ENCODE measurements at places on chromosomes 2 and 18. TPM values are rescaled to one million over a fixed set of nuclear protein-coding genes. Genes with fewer than 3 reads are reported as not detected.

DNA sequence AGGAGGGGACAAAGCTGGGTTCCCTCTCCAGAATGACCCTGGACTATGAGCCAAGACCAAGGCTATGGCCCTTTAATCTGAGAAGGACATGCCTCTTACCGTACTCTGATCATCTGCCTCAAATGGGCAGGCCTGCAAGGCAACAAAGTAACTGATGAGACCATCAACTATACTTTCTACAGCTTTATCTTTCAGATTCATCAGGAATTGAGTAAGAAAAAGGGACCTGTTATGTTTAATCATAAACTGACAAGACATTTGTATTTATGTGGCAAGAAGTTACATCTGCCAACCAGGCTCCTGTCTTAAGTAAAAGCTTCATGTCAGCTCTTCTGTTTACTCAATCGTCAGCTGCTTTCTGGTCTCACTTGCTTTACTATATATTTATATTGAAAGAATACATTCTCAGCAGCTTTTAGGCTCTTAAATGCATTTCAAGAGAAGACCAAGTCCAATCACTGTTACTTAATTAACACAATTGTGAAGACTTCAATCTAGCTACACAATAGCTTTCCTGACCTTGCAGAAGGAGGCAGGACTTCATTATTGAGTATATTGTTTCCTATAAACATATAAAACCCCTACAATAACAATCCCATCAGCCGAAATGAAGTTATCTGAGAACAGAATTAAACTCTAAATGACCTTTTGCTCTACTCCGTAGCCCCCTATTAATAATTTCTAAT, 163.8 kb downstream of the ETAA1 start:
- H3K27me3 ChIP-seq, result no peaks in the 10 kb centered on the region
- H3K4me1 ChIP-seq, result peaks cover 14% of the 10 kb centered on the region
- H3K36me3 ChIP-seq, result no peaks in the 10 kb centered on the region
- H3K27ac ChIP-seq, result no peak overlapping the region
- H3K4me3 ChIP-seq, result no peak overlapping the region
- DNase-seq, result peak; percentile 59

GRCh38 chr2:64220894-64221617, 76.8 kb upstream of the PELI1 start:
- H3K4me1 ChIP-seq, result peaks cover 8% of the 10 kb centered on the region
- no peak for DNase-seq

DNA sequence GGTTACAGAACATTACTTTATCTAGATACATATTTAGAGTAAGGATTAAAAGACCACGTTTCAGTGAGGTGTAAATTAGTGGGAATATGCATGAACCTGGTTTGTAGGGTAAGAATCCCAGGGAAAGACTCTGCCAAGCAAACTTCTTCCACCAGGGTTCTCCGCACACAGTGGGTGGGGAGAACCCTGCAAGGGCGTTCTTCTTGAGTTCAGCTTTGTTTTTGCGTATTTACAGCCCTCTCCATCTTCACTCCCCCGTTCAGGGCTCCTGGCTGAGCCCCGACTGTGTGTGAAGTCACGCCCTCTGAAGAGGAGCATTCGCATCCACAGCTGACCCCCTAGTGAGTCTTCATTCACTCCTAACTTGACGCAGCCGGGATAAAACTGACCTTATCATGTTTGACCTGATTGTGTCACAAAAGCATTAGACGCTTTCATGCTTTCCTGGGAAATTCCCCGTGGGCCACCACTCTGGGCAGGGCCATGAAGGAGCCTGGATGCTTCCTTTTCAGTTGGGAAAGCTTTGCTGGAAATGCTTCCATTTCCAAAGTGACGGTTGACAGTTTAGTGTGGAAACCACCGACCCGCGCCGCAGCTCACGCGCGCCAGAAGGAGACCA, 1.0 kb downstream of the ALKAL2 start:
- peaks cover 78% of the 10 kb centered on the region for H3K27me3 ChIP-seq
- H3K36me3 ChIP-seq, result no peaks in the 10 kb centered on the region
- no peak overlapping the region for H3K27ac ChIP-seq
- peak overlapping the region; percentile 24 for H3K4me3 ChIP-seq
- DNase-seq, result peak; percentile 16

GRCh38 chr2:213021971-213022899, 129.2 kb downstream of the IKZF2 start:
- H3K27me3 ChIP-seq, result no peaks in the 10 kb centered on the region
- no peak overlapping the region for H3K4me3 ChIP-seq
- no peak overlapping the region for H3K27ac ChIP-seq
- no peak for DNase-seq
- H3K4me1 ChIP-seq, result no peaks in the 10 kb centered on the region

DNA sequence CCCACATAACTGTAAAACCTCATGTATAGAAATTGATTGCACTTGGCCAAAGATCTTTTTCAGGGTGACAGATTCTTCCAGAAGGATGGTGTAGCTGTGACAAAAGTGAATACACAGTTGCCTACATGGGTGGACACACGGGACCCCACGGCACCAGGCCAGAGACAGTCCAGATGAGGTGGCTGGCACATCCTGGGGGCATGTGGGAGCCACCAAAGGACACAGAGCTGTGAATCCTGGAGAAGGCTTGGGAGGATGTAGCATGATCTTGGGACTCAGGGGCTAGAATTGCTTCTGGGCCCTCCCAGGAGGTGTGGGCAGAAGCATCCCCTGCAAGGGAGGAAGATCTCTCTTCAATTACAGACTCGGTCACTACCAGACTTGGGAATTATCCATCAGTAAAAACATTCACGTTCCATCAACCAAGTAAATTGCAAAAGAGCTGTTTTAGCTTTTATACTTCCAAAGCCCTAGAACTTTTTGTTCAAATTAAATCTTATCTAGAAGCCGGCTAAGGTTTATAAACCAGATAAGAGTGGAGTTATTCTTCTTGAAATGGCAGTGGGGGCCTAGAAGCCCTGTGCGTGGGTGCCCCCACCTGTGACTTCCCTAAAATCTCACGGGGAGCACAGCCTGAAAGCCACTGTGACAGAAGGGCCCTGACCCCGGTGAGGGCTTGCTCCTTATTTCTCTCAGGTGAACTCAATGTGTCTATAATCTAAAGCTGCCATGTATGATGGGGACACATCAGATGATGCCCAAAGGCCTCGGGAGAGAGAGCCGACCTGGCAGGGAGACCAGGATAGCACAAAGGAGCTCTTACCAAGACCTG, 81.7 kb downstream of the SEPTIN10 start:
- H3K4me3 ChIP-seq, result no peak overlapping the region
- H3K36me3 ChIP-seq, result no peaks in the 10 kb centered on the region
- no peaks in the 10 kb centered on the region for H3K27me3 ChIP-seq
- DNase-seq, result no peak
- peaks cover 22% of the 10 kb centered on the region for H3K4me1 ChIP-seq

GRCh38 chr2:230737300-230737699, 24.7 kb downstream of the CAB39 start:
- peaks cover 12% of the 10 kb centered on the region for H3K4me1 ChIP-seq
- no peak overlapping the region for H3K27ac ChIP-seq
- H3K36me3 ChIP-seq, result no peaks in the 10 kb centered on the region
- H3K4me3 ChIP-seq, result no peak overlapping the region
- H3K27me3 ChIP-seq, result no peaks in the 10 kb centered on the region

DNA sequence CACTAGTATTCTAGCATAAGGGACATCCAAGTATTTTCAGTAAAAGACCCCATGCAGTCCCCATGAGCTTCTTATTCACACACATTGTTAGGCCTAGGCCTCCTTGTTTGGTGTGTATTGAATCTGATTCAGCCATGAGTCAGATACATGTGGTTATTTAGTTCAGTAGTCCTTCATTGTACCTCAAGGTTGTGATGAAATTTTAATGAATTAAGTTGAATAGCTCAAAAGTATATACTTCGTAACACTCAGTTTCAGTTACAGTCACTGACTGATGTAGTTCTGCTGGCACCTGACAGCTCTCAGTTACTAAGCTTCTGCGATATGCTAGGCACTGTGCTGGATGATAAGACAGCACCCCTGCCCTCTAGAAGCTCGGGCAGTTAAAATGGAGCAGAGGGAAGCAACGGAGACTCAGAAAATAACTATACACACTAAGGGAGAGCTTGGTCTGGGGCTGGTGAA, 86.4 kb downstream of the XRCC5 start:
- H3K4me1 ChIP-seq, result no peaks in the 10 kb centered on the region
- no peak overlapping the region for H3K27ac ChIP-seq
- DNase-seq, result no peak
- peaks cover 46% of the 10 kb centered on the region for H3K36me3 ChIP-seq
- H3K27me3 ChIP-seq, result no peaks in the 10 kb centered on the region
- H3K4me3 ChIP-seq, result no peak overlapping the region

DNA sequence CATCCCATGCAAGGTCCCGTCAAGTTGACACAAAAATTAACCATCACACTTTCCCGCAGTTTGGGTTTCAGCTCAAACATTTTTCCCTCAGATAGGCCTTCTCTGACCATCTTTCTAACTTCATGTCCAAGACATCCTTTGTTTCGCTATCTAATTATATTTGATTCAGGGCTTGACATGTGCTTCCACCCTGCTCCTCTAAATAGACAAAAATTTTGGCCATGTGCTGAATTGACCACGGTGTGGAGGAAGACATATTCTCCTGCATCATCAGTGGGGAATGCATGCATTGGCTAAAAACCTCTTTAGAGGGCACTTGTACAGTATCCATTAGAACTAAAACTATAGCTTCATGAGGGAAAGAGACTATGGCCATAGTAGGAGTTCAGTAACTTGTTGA, 81.2 kb downstream of the PLCL1 start:
- H3K27me3 ChIP-seq, result no peaks in the 10 kb centered on the region
- DNase-seq, result no peak
- H3K36me3 ChIP-seq, result no peaks in the 10 kb centered on the region
- no peak overlapping the region for H3K4me3 ChIP-seq

- H3K27me3 ChIP-seq, result no peaks in the 10 kb centered on the region
- H3K27ac ChIP-seq, result peak overlapping the region; percentile 61
- no peaks in the 10 kb centered on the region for H3K36me3 ChIP-seq
- no peak overlapping the region for H3K4me3 ChIP-seq
Measured at GRCh38 chr18:36492604-36493329, 195.3 kb downstream of the FHOD3 start.

- H3K36me3 ChIP-seq, result no peaks in the 10 kb centered on the region
- DNase-seq, result no peak
- H3K27me3 ChIP-seq, result peaks cover 21% of the 10 kb centered on the region
- no peak overlapping the region for H3K27ac ChIP-seq
- no peak overlapping the region for H3K4me3 ChIP-seq
Measured at GRCh38 chr2:148642891-148643416, 1.6 kb upstream of the EPC2 start.

The NTSR2 gene
- not detected for total RNA-seq

DNA sequence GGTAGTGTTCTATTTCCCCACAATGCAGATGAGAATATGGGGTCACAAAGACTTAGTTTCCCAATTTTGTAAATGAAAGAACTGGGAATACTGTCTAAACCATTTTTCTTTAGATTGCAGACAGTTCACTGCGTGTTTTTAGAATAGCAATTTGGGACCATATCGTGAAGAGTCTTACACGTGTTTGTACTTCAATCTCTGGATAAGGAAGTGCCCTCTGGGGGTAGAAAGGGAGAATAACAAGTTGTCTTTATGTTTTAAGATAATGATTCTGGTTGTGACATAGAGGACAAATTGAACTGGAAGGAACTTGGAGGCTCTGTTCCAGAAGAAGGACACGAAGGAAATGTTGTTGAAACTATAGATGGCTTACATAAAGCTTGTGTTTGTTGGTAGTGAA, 457.7 kb downstream of the CBLN2 start:
- no peaks in the 10 kb centered on the region for H3K36me3 ChIP-seq
- no peak overlapping the region for H3K27ac ChIP-seq
- H3K4me1 ChIP-seq, result no peaks in the 10 kb centered on the region
- H3K4me3 ChIP-seq, result no peak overlapping the region

DNA sequence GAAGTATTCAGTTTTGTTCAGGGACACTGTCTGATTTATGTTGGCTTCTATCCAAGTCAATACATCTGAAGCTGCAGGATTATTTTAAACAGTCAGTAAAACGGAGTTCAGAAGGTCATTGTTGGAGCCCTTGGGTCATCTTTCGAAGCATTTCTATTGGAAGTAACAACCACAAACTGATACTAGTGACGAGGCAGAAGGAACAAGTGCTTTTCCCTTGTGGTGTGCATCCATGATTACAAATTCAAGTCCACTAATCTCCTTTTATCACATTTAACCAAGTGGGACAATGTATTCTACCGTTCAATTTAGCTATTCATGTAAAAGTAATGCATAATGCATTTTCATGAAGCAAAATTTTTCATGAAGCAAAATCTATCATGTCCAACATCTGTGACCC, 76.9 kb downstream of the CD226 start:
- no peaks in the 10 kb centered on the region for H3K36me3 ChIP-seq
- DNase-seq, result no peak
- no peak overlapping the region for H3K4me3 ChIP-seq
- H3K27ac ChIP-seq, result no peak overlapping the region

DNA sequence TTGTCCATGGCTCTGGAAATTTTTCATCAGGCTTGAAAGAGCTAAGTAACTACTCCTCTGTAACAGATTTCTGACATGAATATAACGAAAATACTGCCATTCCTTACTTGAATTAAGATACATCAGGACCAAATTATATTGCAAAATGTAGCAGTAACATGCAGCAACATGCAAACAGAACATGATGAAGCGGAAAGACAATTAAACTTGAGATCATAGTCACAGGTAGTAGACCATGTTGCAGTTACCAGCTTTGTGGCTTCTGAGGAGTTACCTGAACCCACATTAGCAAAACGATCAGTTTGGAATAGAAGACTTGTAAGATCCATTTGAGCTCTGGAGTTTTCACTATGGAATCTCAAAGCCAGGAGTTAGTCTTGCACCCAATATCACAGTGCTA, 76.2 kb downstream of the MREG start:
- H3K27me3 ChIP-seq, result no peaks in the 10 kb centered on the region
- DNase-seq, result no peak
- H3K4me1 ChIP-seq, result no peaks in the 10 kb centered on the region
- H3K27ac ChIP-seq, result no peak overlapping the region
- no peaks in the 10 kb centered on the region for H3K36me3 ChIP-seq

- DNase-seq, result no peak
- peaks cover 7% of the 10 kb centered on the region for H3K27me3 ChIP-seq
- H3K4me1 ChIP-seq, result no peaks in the 10 kb centered on the region
- no peak overlapping the region for H3K4me3 ChIP-seq
- no peak overlapping the region for H3K27ac ChIP-seq
Measured at GRCh38 chr2:98944775-98945174, 8.8 kb upstream of the CRACDL start.

The ZNF532 gene
- total RNA-seq, result 66.5 TPM

GRCh38 chr2:174654419-174654941, 56.9 kb upstream of the WIPF1 start:
- H3K4me1 ChIP-seq, result no peaks in the 10 kb centered on the region
- no peak for DNase-seq
- no peak overlapping the region for H3K27ac ChIP-seq
- H3K27me3 ChIP-seq, result no peaks in the 10 kb centered on the region
- no peaks in the 10 kb centered on the region for H3K36me3 ChIP-seq

The VSNL1 gene
- 3.9 TPM for total RNA-seq

The TRABD2A gene
- total RNA-seq, result not detected

DNA sequence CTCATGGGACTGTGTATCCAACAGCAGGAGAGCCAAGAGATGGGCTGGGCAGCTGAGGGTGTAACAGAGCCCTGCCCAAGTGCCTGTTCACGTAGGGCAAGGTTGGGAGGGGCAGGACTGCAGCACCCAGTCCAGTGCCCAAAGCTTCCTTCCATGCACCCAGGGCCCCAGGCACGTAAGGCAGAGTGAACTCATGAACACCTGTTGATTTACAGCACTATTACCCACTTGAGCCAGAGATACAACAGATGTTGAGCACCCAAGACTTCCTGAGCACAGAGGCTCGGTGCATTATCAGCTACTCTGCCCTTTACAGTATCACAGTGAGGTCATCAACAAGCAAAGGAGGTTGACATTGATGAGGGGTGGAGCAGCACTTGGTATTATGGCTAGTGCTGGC, 50.2 kb upstream of the FHL2 start:
- H3K27me3 ChIP-seq, result no peaks in the 10 kb centered on the region
- H3K27ac ChIP-seq, result no peak overlapping the region
- no peak overlapping the region for H3K4me3 ChIP-seq
- H3K36me3 ChIP-seq, result no peaks in the 10 kb centered on the region
